ENCODE measurements at places on chromosomes 4 and X. TPM values are rescaled to one million over a fixed set of nuclear protein-coding genes. Genes with fewer than 3 reads are reported as not detected.

PALLD gene
- polyA plus RNA-seq: 1.0 TPM

IL1RAPL2 gene
- not detected for polyA plus RNA-seq

SLC10A7 gene
- polyA plus RNA-seq: 10.4 TPM

RAB39B gene
- 9.8 TPM for polyA plus RNA-seq

OPN1MW3 gene
- polyA plus RNA-seq: not detected

IL2 gene
- not detected for polyA plus RNA-seq

PPP4R3C gene
- not detected for polyA plus RNA-seq

RNF212 gene
- polyA plus RNA-seq: 5.4 TPM

MAEA gene
- 65.9 TPM for polyA plus RNA-seq

- DNase-seq: no peak
Measured at GRCh38 chr4:140711910-140712309, 44.3 kb downstream of the TBC1D9 start.

- no peak for DNase-seq
Measured at GRCh38 chrX:149151805-149152757, 353.0 kb downstream of the IDS start.

DNA sequence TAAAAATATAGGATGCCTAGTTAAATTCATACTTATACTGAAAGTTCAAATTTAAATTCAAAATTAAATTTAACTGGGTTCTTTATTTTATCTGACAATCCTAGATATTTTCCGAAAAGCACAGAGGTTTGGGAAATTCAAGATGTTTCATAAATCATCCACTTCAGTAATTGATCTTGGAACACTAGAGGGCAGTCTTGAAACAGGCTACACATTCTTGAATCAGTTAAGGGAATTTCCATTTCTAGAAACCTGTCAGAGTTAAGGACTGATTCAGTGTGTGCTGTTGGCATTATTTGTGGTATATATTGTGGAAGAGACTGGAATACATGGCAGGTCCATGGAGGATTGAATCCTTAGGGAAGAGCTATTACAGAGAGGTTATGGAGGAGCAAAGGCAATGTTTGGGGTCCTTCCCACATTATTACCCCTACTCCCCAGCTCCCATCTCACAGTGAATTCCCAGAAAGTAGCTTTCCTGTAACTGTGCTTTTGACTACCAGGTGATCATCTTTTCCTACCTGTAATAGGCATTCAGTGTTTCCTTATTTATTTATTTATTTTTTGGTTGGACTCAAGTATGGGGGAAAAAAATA is 92.9 kb downstream of the EGF start:
- no peak for DNase-seq

DNA sequence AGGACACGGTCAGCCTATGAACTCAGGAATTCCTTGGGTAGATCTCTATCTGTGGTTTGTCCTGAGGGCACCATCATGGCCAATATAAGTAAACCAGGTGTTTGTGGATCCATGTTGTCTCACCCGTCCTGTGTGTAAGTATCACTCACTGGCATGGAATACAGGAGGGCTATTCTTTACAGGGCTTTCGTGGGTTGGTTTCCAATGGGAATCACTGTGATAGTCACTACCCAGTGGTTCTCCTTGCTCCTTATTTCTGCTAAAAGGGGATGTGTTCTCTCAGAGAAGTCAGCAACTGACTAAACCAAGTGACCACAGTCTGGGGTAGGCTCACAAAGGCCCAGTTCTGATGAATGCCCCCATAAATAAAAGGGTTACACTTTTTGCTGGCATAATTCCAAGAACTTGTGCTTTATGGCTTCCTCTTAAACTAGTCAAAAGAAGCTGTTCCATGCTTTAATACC is 236.7 kb upstream of the JADE1 start:
- no peak for DNase-seq

GRCh38 chrX:110308220-110308619 is 9.7 kb downstream of the AMMECR1 start:
- no peak for DNase-seq

DNA sequence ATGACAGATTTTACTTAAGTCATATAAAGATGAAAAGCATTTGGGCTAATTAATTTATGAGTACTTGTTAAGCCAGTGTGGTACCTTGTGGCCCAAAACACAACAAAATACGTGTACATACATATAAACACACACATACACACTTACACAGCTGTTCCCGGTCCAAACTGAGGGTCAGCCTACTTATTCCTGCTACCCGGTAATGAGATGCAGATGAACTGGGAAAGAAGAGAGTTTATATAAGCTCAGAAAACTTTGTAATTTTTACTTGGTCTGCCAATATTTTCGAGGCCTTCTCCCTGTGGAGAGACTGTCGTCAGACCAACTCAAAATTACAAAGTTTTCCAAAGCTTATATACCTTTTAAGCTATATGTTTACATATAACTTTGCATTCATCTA is 25.8 kb upstream of the PBDC1 start:
- no peak for DNase-seq

GRCh38 chr4:36196145-36196913 is 48.0 kb downstream of the ARAP2 start:
- DNase-seq: no peak

DNA sequence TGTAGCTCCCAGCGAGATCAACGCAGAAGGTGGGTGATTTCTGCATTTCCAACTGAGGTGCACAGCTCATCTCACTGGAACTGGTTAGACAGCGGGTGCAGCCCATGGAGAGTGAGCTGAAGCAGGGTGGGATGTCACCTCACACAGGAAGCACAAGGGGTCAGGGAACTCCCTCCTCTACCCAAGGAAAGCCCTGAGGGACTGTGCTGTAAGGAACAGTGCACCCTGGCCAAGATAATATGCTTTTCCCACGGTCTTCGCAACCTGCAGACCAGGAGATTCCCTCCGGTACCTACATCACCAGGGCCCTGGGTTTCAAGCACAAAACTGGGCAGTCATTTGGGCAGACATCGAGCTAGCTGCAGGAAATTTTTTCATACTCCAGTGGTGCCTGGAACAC is 216.4 kb upstream of the TET2 start:
- DNase-seq: no peak

DNA sequence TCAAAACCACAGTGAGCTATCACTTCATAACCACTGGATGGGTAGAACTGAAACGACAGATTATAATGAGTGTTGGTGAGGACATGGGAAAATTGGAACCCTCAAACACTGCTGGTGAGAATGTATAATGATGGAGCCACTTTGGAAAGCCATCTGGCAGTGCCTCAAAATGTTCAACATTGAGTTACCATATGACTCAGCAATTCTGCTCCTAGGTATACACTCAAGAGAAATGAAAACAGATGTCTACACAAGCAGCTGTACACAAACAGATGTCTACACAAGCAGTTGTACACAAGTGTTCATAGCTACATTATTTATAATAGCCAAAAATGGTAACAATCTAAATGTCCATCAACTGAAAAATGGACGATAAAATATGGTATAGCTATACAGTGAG is 143.9 kb downstream of the PDGFRA start:
- DNase-seq: no peak

DNA sequence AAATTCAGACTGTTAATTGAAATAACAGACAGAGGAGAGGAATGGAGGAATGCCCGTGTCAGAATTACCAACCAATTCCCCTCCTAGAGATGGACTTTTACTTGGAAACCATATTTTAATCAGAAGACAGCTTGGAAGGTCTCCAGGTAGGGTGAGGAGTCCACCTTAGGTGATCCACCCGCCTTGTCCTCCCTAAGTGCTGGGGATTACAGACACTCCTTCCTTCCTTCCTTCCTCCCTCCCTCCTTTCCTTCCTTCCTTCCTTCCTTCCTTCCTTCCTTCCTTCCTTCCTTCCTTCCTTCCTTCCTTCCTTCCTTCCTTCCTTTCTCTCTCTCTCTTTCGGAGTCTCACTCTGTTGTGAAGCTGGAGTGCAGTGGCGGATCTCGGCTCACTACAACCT is 328.0 kb downstream of the RAPGEF2 start:
- no peak for DNase-seq
